ENCODE measurements at places on chromosomes 6 and 20.
A peak's percentile ranks its signal among the peaks of the same experiment; 100 is the strongest.

DNA sequence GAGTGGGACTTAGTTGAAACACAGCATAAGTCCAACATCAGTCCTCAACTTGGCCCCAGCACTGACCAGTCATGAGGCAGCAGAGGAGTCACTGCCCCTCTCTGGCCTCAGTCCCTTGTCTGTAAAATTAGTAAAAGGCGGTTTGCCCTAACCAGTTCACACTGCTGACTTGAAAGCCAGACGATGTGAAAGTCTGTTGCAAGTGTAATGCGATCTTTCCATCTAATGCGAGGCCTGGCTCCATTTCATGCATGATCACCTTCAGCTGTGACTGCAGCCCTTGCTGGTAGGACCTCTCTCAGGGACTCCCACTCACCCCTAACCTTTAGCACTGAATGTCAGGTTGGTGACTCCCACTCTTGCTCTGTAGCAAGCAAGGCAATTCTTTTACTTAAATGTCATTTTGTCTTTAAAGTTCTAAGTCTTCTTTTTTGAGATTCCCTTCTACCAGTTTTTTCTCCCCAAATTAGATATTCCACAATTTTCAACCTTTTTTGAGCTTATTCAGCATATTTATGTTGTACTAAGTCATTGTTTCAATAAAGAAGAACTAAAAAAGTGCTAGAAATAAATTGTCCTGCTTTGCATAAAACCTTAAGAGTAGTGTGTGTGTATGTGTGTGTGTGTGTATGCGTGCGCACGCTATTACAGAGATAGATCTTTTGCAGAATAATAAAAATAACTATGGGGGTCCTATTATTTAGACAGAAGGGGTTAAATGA lies 245.5 kb downstream of the PACRG start:
- DNase-seq = no peak

DNA sequence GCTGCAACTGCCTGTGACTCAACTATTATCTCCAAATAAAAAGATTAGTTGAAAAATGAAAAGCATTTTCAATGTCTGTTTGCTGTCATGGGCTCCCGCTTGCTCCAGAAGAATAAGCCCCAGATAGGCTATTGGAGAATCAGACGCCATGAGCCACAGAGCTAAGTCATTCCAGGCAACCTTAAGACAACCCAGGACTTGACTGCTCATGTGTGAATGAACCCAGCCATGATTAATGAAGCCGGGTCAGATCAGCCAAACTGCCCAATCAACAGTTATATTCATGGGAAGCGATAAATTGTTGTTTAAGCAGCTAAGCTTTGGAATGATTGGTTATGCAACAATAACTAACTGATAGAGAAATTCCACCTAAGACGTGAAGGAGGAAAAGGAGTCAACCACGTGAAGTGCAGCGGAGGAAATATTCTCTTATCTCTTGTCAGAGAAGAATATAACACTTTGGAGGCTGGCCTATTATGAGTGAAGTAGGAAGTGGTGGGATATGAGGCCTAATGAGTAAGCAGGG lies 64.2 kb downstream of the DOK5 start:
- DNase-seq = no peak

- DNase-seq = peak; percentile 65
Measured at GRCh38 chr6:137240168-137240567, 21.0 kb upstream of the IFNGR1 start.

DNA sequence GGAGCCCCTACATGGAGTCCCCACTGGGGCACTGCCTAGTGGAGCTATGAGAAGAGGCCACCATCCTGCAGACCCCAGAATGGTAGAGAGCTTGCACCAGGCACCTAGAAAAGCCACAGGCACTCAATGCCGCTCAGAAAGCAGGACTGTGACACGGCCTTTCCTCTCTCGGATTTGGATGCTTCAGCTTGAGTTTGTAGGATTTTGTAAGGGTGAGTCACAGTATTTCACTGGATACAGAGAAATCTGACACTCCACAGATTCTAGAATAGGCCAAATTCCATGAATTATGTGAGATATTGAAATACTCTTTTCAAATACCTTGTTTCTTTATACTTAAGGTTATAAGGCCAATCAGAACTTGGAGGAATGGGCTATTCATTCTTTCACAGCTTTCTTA lies 424.5 kb downstream of the HTR1B start:
- DNase-seq = peak; percentile 46

- DNase-seq = no peak
Measured at GRCh38 chr6:116364321-116364720, 6.4 kb upstream of the DSE start.

DNA sequence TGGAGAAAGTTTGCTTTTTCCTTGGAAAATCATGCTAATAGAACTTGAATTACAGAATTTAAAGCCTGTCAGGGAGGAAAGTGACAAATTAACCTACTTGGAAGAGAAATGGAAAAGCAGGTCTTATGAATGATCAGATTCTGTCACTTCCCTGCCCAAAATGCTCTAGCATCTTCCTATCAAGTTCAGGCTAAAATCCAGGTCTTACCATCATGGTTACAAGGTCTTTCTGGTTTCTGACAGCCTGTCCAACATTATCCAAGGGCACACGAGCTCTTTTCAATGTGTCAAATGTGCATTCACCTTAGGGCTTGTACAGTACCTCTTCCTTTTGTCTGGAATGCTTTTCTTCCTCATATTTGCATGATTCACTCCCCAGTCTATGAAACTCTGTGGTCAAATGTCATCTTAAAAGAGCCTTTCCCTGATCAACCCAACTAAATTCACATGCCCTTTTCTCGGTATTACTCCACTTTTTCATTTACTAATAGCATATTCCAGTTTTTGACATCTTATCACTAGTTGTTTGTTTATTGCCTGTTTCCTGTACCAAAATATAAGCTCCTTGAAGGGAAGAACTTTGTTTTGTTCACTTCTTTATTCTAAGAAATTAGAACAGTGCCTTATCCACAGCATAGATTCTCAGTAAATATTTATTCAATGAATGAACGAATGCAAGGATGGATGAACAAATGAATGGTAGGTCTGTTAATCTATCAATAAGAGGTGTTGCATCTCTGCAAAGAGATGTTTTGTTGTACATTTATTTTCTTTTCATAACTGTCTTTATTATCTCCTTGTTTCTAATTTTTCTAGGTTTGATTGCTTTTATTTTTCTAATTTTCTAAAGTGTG lies 139.5 kb downstream of the BCAS1 start:
- no peak for DNase-seq

DNA sequence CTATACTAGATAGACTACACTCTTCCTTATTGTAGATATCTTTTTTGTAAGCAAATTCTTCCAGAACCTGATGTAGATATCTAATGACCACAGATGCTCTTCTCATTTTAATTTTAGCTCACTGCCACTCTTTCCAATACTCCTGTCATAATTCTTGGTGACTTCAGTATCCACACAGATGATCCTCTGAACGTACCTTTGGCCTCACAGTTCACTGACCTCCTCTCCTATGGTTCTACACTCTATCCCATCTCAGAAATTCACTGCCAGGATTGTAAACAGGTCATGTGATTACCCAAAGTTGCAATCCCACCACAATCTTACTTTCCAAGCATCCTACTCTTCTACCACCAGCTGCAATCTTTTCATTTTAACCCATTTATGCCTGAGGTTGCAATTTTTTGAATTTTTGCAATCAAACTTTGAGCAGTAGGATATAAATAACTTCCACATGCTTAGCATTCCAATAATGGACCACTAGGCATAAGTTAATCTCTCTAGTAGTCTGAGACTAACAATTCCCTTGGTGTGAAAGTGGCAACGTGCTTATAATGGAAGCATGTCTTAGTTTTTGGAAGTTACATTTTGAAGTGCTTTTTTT lies 31.2 kb downstream of the ESF1 start:
- no peak for DNase-seq
